ENCODE measurements at places on chromosomes 2 and 18.

DNA sequence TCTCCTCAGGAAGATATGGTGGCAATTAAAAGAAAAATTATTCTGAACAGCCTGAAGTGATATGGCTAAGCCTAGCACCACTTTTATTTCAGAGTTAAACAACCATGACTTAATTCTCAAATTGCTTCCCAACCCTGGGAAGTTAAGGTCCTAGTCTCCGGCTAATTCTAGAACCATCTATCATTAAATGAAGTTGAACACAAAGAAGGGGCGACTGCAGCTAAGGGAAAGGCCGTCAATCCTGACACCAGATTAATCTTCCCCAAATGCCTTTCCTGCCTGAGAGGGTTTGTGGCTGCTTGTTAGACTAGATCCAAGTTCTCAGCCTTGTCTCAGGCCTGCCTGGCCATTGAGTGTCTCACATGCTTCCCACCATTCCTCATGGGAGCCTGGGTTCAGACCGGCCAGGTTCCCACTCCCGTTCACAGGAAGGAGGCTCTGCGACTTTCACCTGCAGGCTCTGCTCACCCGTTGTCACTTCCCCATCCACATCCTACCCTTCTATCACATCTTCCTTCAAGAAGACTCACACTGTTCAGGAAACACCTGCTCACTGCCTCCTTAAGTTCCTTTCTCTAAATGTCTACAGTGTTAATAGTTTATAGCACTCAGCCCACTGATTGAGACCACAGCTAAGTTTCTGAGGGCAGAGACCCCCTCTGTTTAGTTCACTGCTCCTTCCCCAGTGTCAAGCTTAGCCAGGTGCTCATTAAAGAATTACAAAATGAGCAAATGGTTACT, 282.9 kb upstream of the REV1 start:
- DNase-seq: no peak

DNA sequence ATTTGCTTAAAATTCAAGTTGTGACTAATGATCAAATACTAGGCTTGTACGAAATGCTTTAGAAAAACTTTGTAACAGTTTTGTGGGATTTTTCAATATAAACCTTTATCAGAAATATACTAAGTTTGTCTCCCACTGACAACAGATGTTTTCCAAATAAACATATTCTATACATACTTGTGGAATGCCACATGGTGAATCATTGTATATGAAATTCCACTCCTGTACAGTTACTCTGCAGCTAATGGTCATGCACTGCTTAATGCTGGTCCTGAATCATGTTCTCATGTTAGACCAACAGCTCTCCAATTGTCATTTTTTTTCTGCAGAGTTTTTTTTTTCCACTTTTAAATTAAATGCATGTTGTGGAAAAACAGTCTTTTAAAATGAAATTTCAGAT, 90.1 kb downstream of the DPP4 start:
- DNase-seq: peak; percentile 73

GRCh38 chr2:20571231-20571630, 79.7 kb downstream of the HS1BP3 start:
- no peak for DNase-seq

GRCh38 chr2:134367213-134367612, 113.3 kb downstream of the MGAT5 start:
- no peak for DNase-seq

DNA sequence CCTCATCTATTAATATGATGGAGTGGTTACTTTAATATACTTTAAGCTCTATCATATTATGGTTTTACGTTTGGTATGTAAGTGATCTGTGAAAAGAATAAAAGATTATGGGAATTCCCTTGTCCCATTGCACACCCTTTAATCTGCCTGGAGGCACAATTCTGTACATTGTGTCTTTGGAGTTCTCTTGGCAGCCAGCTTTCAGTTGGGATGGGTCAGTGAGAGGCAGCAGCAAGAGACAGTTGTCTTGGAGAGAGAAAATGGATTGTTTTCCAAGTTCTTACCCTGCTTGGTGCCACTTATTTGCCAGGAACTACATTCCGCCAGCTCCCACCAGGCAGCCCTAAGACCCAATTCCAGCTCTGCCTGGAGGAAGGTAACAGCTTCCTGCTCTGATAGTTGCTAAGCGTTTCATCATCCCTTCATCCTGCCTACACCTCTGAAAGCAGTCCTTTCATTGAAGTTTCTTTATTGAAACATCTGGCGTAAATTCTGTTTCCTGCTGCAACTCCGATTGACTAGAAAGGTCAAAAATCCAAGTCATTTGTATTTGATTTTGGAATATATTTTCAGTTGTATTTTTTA, 365.2 kb downstream of the AKAIN1 start:
- no peak for DNase-seq

GRCh38 chr2:120430957-120431356, 85.0 kb downstream of the INHBB start:
- no peak for DNase-seq

- DNase-seq: no peak
These were observed 2.8 kb downstream of the ZCCHC2 start for GRCh38 chr18:62525608-62526007.

- DNase-seq: no peak
These were observed 42.1 kb downstream of the DIPK1C start for GRCh38 chr18:74414953-74415515.

DNA sequence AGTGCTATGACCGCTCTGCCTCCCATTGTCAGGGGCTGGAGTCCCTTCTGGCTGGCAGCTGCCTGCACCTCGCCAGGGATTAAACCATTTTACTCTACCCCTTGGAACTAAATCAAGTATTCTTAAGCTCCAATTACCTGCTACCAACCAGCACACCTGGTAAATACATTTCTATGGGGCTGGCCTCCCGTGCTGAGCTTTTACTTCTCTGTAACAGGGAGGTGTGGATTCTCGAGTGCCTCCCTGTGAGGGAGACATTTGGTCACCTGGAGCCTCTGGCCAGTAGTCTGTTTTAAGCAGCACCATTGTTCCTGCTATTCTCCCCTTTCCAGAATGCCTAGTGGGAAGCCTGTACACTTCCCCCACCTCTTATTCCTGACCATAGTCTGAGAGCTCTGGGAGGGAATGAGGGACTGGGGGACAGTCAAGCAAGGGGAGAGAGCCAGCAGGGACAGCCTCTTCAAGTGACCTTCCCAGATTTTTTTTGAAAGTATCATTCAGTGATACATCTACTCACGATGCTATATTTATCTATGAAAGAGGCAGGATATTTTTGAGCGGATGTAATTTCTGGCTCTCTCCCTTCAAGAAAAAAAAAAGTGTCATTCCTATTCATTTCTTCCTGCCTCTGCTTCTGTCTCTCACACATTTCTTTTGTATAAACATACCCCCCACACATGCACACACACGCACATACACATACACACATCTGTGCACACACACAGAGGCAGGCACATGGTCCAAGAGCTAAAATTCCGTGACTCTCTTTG, 112.8 kb downstream of the CAPN13 start:
- DNase-seq: no peak

- no peak for DNase-seq
These were observed 128.0 kb upstream of the MAP3K20 start for GRCh38 chr2:172947461-172948153.

DNA sequence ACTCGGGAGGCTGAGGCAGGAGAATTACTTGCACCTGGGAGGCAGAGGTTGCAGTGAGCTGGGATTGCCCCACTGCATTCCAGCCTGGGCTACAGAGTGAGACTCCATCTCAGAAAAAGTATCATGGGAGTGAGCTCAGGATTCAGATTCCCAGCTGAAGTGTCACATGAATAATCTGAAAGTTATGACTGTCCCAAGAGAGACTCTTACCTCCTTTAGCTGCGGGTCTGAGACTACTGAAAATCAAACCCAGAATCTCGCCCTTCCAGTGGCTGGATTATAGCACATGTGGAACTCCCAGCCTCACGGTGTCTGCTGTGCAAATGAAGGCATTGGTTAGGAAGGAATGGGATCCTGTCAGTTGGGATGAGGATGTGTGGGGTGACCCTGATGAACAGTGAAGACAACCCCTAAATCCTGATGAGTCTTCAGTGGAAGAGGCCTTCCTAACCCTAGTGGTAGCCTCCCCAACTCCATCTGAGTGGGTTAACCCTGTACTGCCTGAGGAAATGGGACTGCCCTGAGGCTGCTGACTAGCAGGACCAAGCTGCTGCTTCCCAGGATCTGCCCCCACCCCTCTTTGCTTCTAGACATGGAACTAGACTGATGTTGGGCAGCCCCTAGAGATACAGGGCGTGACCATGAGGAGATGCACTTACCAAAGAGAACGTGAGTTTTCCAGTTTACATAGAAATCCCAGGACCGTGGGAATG, 16.5 kb downstream of the BOK start:
- DNase-seq: no peak

GRCh38 chr18:47691611-47692010, 238.8 kb downstream of the SMAD2 start:
- DNase-seq: no peak

DNA sequence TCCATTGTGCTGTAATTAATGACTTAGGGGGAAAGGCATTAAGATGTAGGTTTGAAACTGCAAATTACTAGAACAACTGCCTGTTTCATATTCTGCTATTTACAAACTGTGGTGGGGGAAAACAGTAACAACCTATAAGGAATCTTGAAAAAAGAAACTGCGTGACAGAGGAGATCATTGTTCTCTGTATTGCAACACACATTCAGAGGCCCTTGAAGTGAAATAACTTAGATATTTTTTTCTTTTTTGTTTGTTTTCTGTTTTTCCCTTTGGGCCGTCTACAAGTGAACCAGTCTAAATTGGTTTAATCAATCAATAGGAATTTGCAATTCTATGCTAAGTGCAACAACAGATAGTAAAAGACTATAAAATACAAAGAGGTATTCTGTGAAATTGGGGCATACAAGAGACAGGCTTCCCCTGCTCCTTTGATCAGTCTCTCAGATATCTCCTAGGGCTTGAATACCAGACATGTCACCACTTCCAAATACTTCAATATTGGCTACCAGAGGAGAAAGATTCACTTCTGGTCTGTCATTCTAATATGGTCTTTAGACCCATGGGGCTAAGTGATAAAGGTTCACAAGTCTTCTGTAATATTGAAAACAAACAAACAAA, 2055.1 kb upstream of the CELF4 start:
- DNase-seq: no peak

- no peak for DNase-seq
These were observed 387.6 kb downstream of the NBAS start for GRCh38 chr2:15173501-15173900.

GRCh38 chr2:100984892-100985307, 17.2 kb upstream of the RPL31 start:
- DNase-seq: peak; percentile 76

- DNase-seq: no peak
These were observed 120.3 kb downstream of the CCDC102B start for GRCh38 chr18:68918216-68918615.

GRCh38 chr2:181046833-181047232, 66.4 kb downstream of the UBE2E3 start:
- no peak for DNase-seq

- no peak for DNase-seq
These were observed 634.6 kb downstream of the ADCYAP1 start for GRCh38 chr18:1539276-1539675.

GRCh38 chr2:23637011-23637778, 252.2 kb downstream of the KLHL29 start:
- no peak for DNase-seq

DNA sequence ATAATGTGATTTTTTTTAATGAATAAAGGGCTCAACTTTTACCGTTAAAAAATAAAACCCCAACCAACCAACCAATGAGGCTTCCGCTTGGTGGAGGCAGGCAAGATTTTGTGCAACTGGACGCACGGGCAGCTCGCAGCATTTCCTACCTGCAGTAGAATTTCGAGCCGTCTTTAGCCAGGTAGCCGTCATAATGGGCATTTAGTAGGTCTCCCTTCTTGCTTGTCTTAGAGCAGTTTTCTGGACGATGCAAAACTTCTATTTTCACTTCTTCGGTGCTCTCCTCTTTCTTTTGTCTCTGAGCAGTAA, 316 bp downstream of the FKBP7 start:
- no peak for DNase-seq

DNA sequence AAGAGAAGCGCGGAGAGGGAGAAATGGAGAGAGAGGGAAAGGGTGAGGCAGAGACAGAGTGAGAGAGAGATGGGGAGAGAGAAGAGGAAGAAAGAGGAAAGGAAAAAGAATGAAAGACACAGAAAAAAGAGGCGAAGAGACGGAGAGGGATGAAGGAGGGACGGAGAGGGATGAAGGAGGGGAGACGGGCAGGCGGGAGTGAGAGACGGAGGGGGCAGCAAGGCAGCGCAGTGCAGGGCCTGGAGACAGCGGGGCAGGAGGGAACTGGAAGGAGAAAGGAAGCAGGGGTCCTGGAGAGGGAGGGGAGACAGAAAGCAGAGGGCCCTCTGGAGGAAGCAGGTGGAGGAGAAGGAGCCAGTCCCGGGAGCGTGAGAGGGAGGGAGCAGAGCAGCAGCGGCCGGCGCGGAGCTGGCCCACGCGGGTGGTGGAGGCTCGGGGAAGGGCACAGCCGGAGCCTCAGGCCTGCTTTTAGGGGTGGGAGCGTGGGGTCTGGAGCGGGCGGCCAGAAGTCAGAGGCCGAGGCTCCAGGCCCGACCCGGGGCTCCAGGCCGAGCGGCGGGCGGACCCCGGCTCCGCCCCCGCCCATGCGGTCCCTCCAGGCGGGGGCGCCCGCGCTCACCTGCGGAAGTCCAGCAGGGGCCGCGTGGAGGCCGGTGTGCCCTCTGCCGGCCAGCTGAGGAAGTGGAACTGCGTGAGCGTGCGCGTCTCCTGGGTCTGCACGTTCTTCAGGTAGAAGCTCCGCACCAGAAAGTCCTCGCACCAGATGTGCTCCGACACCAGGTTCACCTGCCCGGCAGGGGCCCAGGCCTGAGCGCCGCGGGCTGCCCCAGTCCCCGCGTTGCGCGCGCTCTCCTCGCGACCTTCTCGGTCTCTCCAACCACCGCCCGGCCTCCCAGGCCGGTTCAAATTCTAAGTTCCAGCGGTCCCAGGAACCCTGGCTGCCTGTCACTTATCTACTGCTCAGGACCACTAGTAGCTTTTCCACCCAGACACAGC, 14.5 kb downstream of the PTPRN start:
- no peak for DNase-seq

- peak; percentile 53 for DNase-seq
These were observed 27.0 kb downstream of the TMEM200C start for GRCh38 chr18:5868218-5868854.

DNA sequence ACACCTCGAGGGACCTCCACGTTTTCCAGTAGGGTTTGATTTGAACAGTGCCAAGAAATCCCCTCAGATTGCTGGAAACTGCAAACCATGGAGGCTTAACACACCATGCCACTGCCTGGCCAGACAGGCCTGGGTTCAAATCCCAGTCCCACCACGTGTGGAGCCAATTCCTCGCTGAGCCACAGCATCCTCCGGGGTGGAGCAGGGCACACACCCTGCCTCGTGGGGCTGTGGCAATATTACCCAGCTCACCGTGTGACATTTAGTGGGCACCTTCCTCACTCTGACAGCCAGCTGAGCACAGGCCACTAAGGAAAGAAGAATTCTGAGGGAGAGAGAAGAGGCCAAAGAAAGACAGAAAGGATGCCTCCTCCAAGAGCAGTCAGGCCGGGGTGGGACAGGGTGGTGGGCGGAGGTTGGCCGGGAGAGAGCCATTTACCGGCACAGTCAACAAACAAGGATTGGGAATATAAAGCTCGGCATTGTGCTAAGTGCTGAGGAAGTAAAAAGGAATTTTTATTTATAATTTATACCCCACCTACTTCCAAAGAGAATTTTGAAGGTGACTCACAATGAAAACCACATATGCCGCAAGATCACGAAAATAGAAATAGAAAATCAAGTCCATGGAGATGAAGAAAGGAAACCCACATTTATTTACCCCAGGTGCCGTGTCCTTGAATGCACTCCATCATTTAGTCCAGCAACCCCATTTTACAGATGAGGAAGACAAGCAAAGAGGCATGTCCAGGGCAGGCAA, 111.5 kb downstream of the MCFD2 start:
- peak; percentile 88 for DNase-seq

GRCh38 chr2:166593403-166593802, 99.4 kb upstream of the SCN7A start:
- DNase-seq: peak; percentile 81

GRCh38 chr2:227106845-227107759, 56.9 kb downstream of the COL4A4 start:
- peak; percentile 67 for DNase-seq

All from HS-5 (cell line).